ENCODE measurements at places on chromosomes 12 and 14.

DNA sequence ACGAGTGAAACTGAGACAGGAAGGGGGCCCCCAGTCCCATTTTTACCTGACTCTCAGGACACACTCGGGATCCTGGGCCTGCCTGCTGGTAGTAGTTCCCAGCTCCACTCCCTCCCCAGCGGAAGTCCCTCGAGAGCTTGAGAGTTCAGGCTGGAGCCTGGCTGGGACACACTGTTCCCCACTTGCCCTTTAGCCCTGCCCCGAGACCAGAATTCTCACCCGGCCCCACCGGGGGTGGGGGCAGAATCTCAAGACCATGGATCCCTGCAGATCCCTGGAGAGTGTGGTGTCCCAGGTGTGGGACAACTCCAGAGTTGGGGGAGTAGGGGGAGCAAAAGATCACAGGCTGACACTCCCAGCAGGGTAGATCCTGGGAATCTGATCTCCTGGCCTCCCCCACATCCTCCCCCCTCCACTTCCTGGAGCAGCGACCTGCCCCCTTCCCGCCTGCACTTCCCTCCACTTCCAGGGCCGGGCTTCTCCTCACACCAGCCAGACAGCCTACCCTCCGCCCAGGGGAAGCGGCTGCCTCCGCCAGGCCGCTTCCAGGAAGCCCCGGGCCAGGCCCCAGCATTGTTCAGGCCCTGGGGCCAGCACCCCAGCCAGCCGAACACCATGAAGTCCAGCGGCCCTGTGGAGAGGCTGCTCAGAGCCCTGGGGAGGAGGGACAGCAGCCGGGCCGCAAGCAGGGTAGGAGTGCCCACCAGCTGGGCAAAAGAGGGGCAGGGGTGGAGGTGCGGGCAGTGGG lies at the start of gene TNS2:
Gene TNS2 (plus strand): TSS at position 495 of the 748 bp plus-strand sequence. CDS start 121 bp downstream, at position 616.
- no peak for DNase-seq

DNA sequence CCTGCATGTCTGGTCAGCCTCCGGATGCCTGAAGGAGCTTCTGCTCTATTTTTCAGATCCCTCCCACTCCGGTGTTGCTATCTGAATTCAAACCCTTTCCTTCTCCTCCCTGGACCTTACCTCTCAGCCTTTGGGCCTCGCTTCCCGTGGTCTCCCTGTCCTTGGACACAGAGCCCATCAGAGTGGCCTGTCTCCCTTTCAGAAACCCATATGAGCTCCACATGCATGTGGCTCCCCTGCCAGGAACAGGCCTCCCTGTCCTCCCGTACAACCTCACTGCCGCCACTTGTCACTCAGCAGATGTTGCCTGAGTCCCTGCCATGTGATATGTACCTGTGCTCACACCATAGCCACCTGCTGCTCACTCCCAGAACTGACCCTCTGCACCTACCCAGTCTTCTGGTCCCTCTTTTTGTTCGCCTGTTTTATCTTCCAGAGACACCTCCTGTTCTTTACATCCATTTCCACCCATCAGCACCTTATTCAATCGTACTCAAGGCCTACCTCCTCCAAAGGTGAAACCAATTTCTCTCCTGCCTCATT lies 182.5 kb downstream of the ZFP36L1 start:
- no peak for DNase-seq

GRCh38 chr14:81579115-81579514 lies 45.5 kb upstream of the SEL1L start:
- DNase-seq: no peak

GRCh38 chr14:105492971-105493871 lies 2.2 kb downstream of the TEDC1 start:
- no peak for DNase-seq

GRCh38 chr12:104636496-104636895 lies 179.7 kb downstream of the CHST11 start:
- DNase-seq: no peak

GRCh38 chr12:111412007-111412829 lies 6.5 kb downstream of the SH2B3 start:
- no peak for DNase-seq

DNA sequence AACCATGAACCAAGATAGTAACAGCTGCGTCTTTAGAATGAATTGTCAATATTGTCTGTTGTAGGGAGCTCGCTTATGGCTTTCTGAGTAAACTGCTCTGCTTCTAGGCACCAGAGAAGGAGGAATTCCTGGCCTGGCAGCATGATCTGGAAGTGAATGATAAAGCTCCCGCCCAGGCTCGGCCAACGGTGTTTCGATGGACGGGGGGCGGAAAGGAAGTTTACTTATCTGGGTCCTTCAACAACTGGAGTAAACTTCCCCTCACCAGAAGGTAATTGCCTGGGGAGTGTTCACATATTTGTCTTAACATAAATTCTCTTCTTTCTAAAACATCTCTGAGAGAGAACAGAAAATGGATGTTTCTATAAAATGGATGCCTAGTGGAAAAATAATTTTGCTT lies 4.3 kb downstream of the PRKAB1 start:
- no peak for DNase-seq

GRCh38 chr14:30610787-30611343 lies 11.3 kb upstream of the SCFD1 start:
- peak; percentile 47 for DNase-seq

GRCh38 chr12:109581856-109582255 lies 8.3 kb downstream of the MVK start:
- DNase-seq: no peak

- DNase-seq: no peak
Measured at GRCh38 chr12:5733136-5733755, 211.8 kb downstream of the ANO2 start.

DNA sequence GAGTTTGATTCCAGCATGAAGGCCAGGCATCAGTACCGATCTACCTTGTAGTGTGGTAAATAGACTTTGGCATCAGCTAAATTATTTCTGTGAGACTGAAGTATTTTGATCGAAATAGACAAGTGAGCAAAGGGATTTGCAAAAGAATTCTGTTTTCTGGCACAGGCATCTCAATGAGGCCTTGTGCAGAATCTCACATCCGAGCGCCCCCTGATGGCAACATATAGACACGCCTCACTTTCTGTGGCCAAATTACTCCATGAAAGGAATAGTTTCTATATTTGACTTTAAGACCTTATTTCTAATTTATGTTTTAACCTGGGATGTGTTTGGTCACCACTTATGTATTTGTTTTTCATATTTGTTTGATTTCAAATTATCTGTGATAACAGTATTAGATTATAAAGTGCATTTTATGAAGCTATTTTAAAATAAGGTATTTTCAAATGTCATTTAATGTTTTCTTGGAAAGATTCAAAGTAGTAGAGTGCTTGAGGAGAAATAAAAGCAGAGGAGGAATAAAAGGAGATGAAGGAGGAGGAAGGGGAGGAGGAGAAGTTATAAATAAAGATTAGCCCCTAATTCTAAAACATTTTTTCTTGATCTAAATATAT lies 731.9 kb downstream of the NRXN3 start:
- DNase-seq: peak; percentile 20

GRCh38 chr12:57124261-57124877 lies 3.9 kb upstream of the LRP1 start:
- DNase-seq: no peak

GRCh38 chr12:105641749-105642148 lies 311.3 kb downstream of the C12orf75 start:
- peak; percentile 1 for DNase-seq

DNA sequence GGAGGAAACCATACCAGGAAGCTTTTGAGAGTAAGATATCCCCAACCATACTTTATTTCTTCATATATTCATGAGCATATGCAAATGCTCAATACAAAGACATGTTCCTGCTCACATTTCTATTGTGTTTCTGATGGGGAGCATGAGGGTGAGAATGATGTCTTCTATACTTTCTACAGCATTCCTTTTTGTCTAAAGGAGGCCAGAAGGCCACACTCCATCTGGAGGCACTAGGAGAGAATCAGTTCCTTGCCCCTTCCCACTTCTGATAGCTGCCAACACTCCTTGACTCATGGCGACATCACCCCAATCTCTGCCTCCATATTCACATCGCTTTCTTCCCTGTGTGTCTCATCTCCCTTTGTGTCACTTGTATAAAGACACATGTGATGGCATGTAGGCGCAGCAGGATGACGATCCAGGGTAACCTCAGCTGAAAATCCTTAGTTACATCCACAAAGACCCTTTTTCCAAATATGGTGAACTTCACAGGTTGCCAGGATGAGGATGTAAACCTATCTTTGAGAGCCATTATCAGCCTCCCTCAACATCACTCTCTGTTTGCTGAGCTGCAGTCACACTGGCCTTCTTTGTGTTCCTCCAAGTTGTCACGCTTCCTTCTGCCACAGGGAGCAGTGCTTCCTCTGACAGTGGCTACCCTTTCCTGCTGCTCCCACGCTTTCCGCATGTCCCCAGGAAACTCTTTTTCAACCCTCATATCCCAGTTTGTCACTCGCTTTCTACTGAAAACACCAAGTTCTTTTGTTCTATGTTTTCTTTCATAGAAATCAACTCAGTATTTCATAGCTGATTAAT lies 96.9 kb downstream of the STXBP6 start:
- no peak for DNase-seq

DNA sequence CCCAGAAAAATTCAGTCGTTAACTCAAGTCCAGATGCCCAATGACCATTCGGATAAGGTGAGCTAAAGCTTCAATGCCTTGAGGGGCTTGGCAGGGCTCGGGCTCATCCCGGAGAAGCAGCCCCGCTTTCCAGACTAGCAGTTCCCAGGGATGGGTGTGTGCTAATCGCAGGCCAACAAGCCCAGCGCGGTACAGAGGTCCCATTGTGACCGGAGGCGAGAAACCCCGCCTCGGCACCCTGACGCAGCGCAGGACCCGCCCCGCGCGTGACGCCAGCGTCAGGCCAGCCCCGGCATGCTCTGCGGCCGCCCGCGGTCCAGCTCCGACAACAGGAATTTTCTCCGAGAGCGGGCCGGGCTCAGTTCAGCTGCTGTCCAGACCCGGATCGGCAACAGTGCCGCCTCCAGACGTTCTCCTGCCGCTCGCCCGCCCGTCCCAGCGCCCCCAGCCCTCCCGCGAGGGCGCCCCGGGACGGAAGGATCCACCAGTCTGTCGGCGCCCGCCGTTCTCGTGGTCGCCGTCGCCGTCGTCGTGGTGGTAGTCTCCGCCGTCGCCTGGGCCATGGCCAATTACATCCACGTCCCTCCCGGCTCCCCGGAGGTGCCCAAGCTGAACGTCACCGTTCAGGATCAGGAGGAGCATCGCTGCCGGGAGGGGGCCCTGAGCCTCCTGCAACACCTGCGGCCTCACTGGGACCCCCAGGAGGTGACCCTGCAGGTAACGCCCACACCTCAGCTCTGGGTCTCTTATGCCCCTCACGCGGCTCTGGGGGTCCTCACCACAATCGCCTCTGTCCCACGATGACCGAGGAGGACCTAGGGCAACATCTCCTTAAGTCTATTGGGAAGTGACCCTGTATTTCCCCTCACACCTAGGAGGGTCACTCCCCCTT lies at the start of gene ETNK1:
Gene ETNK1 (plus strand): TSS at position 302 of the 892 bp plus-strand sequence. CDS start 260 bp downstream, at position 562.
- DNase-seq: peak; percentile 70

DNA sequence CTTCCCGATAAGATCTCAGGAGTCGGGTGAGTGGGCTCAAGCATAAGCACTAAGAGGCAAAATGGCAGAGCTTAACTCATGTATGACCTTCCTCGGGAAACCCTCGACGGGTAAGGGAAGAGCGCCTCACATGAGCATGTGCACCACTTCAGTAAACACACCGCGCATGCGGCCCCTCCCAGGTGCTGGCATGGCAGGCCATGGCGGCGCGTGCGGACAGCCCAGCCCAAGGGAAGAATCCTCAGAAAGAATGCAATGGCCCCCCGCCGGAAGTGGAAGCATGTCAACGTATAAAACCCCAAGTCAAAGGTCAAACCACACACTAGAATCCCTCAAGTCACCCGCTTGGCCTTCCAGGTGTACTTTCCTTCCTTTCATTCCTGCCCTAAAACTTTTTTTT lies 6.6 kb upstream of the TNFAIP2 start:
- no peak for DNase-seq

GRCh38 chr12:55698965-55699364 lies 8.7 kb downstream of the ITGA7 start:
- no peak for DNase-seq

DNA sequence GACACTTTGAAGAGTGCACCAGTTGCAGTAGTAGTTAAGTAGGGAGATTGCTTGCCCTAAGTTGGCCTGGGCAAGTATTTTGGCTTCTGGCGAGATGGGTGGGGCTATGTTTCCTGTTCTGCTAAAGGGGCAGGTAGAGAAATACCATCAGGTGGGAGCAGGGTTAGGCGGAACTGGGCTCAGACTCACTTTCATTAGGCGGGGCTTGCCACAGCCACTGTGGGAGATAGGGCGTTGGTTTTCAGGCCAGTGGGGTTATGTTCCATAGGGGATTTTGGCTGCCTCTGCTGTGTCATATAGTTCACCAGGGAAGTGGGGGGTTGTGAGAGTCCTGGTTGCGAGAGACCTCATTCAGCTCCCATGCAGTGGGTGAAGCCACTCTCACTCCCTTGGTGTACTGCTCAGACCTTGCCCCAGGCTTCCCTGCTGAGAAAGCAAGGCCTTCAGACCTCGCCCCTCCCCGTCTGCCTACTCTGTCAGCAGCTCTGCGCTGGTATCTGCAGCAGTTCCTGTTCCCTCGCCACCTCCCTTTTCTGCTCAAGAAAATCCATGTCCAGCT lies 43.3 kb downstream of the AEBP2 start:
- DNase-seq: no peak

DNA sequence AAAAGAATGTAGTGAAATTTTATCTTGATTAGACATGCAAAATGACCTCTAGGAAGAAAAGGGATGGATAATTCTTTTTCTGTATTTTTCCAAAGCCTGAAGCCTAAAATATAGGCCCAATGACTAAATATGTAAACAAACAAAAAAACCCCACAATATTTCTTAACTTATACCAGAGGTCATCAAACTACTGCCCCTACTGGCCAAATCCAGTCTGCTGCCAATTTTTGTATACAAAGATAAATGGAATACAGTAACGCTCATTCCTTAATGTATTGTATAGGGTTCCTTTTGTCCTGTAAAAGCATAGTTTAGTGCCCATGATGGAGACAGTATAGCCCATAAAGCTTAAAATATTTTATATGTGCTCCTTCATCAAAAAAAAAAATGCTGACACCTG lies 145.7 kb upstream of the ALG10 start:
- no peak for DNase-seq

DNA sequence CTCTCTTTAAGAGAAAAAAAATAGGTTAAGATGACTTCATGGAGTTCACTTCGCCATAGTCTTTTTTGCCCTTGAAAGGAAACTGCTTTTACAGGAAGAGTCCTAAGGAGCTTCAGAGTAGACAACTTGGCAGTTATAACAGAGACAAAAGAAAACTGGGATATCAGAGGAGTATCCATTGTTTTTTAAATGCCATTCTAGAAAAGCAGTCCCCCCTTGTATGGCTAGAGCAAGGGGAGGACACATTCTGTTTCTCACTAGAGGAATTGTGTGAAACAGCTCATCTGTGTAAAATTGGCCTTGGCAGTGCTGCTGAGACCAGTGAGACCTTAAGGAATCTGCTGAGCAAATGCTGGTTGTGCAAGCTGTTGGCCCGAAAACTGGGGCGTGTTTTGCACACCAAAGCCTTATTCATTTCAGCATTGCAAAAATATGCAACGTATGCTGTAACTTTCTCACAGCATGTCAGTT lies 128.0 kb downstream of the GPR135 start:
- DNase-seq: no peak

- no peak for DNase-seq
Measured at GRCh38 chr12:27667540-27667939, 28.7 kb upstream of the REP15 start.

- DNase-seq: no peak
Measured at GRCh38 chr14:79411403-79412174, 799.7 kb downstream of the DIO2 start.
